IMR-90 (cell line): ENCODE measurements at places on chromosomes 4 and X. TPM values are rescaled to one million over a fixed set of nuclear protein-coding genes. Genes with fewer than 3 reads are reported as not detected.
A peak's percentile ranks its signal among the peaks of the same experiment; 100 is the strongest.

DNA sequence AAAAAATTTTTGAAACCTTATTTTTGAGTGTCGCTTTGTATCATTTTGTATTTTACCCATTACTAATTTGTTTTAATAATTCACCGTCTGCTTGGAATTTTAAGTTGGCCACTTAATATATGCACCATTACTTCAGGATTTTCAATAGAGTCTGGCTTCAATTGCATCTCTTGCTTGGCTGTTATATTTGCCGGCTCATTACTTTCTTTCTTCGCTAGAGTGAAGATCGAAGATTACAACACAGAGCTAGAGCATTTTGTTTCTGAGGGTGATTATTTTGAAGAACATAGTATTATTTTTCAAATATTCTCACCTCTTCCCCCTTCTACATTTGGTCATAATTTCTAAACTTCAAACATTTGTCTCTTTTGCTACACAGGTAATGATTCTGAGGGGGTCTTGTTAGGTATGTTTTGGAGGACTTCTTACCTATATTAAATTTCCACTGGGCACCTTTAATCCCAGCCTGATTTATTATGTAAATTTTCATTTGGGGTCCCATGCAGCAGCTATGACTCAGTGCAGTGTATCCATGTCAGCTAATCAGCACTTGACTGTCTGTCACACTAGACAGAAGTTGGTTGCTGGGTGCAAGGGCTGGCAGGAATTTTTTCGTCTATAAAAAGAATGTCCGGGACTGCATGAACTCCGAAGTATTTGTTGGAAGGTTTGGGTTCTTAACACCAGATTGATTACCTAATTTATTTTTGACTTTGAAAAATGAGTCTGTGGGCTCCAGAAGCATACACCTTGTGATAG is 18.6 kb downstream of the TBC1D1 start:
- H3K36me3 ChIP-seq, result no peaks in the 10 kb centered on the region
- no peak overlapping the region for H3K27ac ChIP-seq
- no peak for DNase-seq
- H3K27me3 ChIP-seq, result peaks cover 20% of the 10 kb centered on the region
- H3K4me3 ChIP-seq, result no peak overlapping the region

- DNase-seq, result peak; percentile 36
- H3K4me1 ChIP-seq, result no peaks in the 10 kb centered on the region; the same call in 1 of the 2 replicates
- no peak overlapping the region for H3K4me3 ChIP-seq
- no peaks in the 10 kb centered on the region for H3K27me3 ChIP-seq
- H3K27ac ChIP-seq, result no peak overlapping the region
These were observed 21.2 kb upstream of the SLC7A11 start for GRCh38 chr4:138263247-138263816.

- peaks cover 12% of the 10 kb centered on the region for H3K4me1 ChIP-seq
- H3K27me3 ChIP-seq, result no peaks in the 10 kb centered on the region
- no peaks in the 10 kb centered on the region for H3K36me3 ChIP-seq
- 0 out of 2 replicates have a peak overlapping the region, but pooled peaks have one; percentile 29 for H3K27ac ChIP-seq
These were observed 67.1 kb downstream of the PGRMC2 start for GRCh38 chr4:128220286-128221235.

- H3K4me1 ChIP-seq, result no peaks in the 10 kb centered on the region
- no peak overlapping the region for H3K4me3 ChIP-seq
- DNase-seq, result no peak
These were observed 28.9 kb downstream of the TIGD2 start for GRCh38 chr4:89140168-89140759.

- H3K27ac ChIP-seq, result no peak overlapping the region
- no peaks in the 10 kb centered on the region for H3K4me1 ChIP-seq
- no peaks in the 10 kb centered on the region; the same call in 1 of the 2 replicates for H3K27me3 ChIP-seq
- peak; percentile 82 for DNase-seq
- no peaks in the 10 kb centered on the region for H3K36me3 ChIP-seq
- H3K4me3 ChIP-seq, result no peak overlapping the region
These were observed 45.4 kb downstream of the ZCCHC13 start for GRCh38 chrX:74349387-74349786.

- no peaks in the 10 kb centered on the region for H3K4me1 ChIP-seq
- no peaks in the 10 kb centered on the region for H3K36me3 ChIP-seq
- no peak overlapping the region for H3K4me3 ChIP-seq
- H3K27me3 ChIP-seq, result no peaks in the 10 kb centered on the region
These were observed 8.5 kb upstream of the ARHGEF38 start for GRCh38 chr4:105543881-105544280.

GRCh38 chrX:72131317-72132294 is at the start of gene RTL5:
Gene RTL5 (minus strand): TSS chrX:72131915.
- H3K4me1 ChIP-seq, result no peaks in the 10 kb centered on the region
- no peaks in the 10 kb centered on the region for H3K36me3 ChIP-seq
- peak; percentile 85 for DNase-seq

GRCh38 chr4:98466868-98467599 is 191.4 kb downstream of the TSPAN5 start:
- no peaks in the 10 kb centered on the region for H3K27me3 ChIP-seq
- H3K36me3 ChIP-seq, result peaks cover 13% of the 10 kb centered on the region
- peak; percentile 57 for DNase-seq

- peaks cover 3% of the 10 kb centered on the region for H3K4me1 ChIP-seq
- no peak for DNase-seq
- no peaks in the 10 kb centered on the region for H3K36me3 ChIP-seq
These were observed 62.7 kb downstream of the TMEM131L start for GRCh38 chr4:153528705-153529485.

DNA sequence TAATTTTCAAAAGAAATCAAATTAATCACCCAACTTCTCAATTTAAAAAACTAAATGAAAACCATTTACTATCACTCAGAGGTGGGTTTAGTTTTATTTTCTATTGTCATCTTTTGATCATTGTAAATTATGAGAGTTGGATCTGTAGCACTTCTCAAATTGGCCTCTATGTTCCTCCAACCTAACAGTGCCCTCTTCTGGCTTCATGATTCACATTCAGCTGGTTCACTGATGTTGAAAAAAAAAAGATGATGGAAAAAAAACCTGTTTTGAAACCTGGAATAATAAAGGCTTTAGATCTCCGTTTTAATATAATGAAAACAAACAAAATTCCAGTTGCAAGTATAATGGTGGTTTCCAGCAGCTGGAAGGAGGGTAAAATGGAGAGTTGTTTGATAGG is 2.4 kb upstream of the NBDY start:
- H3K36me3 ChIP-seq, result no peaks in the 10 kb centered on the region
- H3K4me1 ChIP-seq, result no peaks in the 10 kb centered on the region
- no peaks in the 10 kb centered on the region for H3K27me3 ChIP-seq
- peak; percentile 61 for DNase-seq
- no peak overlapping the region for H3K4me3 ChIP-seq

- no peaks in the 10 kb centered on the region for H3K36me3 ChIP-seq
- H3K4me3 ChIP-seq, result no peak overlapping the region
- H3K27ac ChIP-seq, result no peak overlapping the region
- H3K27me3 ChIP-seq, result no peaks in the 10 kb centered on the region
These were observed 25.9 kb downstream of the LIAS start for GRCh38 chr4:39484582-39485272.

DNA sequence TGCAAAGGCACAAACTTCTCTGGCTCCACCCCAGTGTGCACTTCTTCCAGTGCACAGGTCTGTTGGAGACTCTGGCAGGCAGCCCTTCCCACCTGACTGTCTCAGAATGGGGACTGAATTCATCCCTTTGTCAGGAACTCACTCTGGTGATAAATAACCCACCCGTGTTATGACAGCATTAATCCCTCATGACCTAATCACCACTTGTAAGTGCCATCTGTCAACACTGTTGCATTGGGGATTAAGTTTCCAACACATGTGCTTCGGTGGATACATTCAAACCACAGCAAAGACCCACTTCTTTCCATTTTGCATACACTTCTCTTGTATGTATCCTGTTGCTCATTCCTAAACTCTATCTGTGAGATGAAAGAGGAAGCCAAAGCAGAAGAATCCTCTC is 1002.9 kb upstream of the IGFBP7 start:
- no peaks in the 10 kb centered on the region for H3K4me1 ChIP-seq
- H3K4me3 ChIP-seq, result no peak overlapping the region
- H3K27me3 ChIP-seq, result no peaks in the 10 kb centered on the region
- H3K27ac ChIP-seq, result no peak overlapping the region

- H3K4me3 ChIP-seq, result no peak overlapping the region
- no peaks in the 10 kb centered on the region for H3K27me3 ChIP-seq
- no peak overlapping the region for H3K27ac ChIP-seq
- H3K36me3 ChIP-seq, result no peaks in the 10 kb centered on the region
These were observed 592.0 kb upstream of the GALNTL6 start for GRCh38 chr4:171221181-171221580.

DNA sequence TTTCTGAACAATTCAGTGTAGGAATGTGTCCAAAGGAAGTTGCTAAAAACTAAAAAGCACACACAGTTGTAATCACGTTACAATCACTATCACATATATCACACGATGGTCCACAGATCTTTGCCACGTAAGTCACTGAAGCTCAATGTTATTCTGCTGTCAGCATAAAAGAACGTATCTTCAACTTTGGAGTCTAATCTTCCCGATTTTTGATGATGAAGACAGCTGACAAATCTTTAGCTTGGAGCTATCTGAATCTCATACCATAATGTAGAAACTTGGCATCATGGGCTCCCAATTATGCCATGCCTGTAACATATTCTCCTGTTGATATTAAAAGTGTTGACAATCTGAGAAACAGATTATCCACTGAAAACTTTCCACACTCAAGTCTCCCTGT is 158.4 kb downstream of the UBE2NL start:
- H3K4me3 ChIP-seq, result no peak overlapping the region
- H3K27ac ChIP-seq, result no peak overlapping the region
- H3K36me3 ChIP-seq, result no peaks in the 10 kb centered on the region

GRCh38 chr4:21887481-21887880 is 61.1 kb downstream of the KCNIP4 start:
- H3K4me3 ChIP-seq, result no peak overlapping the region
- H3K36me3 ChIP-seq, result no peaks in the 10 kb centered on the region
- H3K4me1 ChIP-seq, result peaks cover 4% of the 10 kb centered on the region

DNA sequence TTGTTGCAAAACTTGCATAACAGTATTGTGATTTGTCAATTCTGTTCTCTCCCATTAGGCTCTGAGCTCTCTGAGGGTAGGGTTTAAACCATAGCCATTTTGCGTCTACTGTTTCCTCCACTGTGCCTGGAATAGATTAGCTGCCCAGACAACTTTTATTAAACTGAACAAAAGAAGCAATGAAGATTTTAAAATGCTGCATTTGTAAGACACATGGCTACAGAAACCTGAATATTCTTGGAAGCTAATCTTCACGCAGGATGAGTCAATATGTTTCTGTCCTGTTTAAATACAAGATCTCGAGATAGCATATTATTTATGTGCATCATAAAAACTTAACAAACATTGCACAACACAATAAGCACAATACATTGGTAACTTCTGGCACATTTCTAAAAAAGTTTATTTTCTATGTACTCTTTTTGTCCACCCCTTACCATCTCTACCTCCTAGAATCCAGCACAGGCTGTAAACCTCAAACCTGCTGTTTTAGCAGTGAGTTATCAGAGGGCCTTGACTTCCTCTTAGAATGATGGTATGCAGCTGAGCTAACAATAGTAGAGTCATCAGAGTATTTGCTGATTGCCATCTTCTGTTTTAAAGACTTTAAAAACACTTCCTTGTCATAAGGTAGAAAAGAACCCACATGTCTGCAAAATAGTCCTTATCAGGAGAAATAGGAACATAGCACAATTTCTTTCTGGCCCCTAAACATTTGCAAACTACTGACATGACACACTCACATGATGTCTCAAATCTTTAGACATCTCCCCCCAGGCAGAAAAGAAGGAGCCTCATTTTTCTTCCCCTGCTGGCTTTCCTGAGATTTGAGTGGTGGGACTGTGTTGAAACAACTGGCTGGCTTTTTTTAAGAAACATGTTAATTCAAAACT is 10.6 kb upstream of the CCNG2 start:
- H3K4me1 ChIP-seq, result no peaks in the 10 kb centered on the region
- H3K4me3 ChIP-seq, result no peak overlapping the region
- no peak for DNase-seq

- H3K4me1 ChIP-seq, result no peaks in the 10 kb centered on the region
- H3K4me3 ChIP-seq, result no peak overlapping the region
- H3K36me3 ChIP-seq, result no peaks in the 10 kb centered on the region
- no peak for DNase-seq
- no peaks in the 10 kb centered on the region for H3K27me3 ChIP-seq
These were observed 673.2 kb upstream of the MAGEB2 start for GRCh38 chrX:29542152-29542551.

DNA sequence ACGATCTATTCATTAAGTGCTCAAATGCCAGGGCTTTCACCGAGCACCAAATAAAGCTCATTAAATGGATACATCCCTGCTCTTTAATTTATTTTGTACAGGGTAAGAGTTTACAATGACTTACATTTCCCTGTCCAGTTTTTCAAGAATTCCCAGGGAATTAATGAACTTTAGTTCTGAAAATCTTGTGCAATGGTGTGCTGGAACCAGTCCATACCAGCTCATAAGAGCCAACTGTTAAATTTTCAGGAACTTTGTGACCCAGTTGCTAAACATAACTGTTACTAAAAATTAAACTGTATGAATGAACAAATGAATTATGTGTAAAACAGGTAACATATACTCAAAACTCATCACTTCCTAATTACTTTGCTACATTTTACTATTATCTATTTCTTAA is 191.7 kb upstream of the RASGEF1B start:
- no peak for DNase-seq
- no peaks in the 10 kb centered on the region for H3K4me1 ChIP-seq
- H3K27ac ChIP-seq, result no peak overlapping the region
- no peak overlapping the region for H3K4me3 ChIP-seq
- no peaks in the 10 kb centered on the region for H3K36me3 ChIP-seq

DNA sequence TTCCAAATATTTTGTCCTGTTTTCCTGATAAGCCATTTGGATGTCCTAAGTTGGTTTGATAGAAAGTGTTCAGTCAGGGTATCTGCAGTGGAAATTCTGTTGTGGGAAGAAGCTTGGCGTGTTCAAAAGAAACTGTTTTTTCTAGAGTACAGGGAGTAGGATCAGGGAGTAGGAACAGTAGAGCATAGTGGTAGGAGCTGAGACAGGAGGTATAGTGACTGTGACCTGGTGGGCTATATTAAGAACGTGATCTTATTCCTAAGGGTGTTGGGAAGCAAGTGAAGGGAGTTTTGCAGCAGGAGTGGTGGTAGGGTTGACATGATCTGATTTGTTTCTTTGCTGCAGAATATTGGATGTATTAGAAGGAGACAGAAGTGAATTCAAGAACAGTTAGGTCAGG is 348.2 kb downstream of the BMPR1B start:
- H3K4me1 ChIP-seq, result peaks cover 9% of the 10 kb centered on the region; the same call in 1 of the 2 replicates
- DNase-seq, result no peak
- peaks cover 4% of the 10 kb centered on the region for H3K27me3 ChIP-seq
- H3K27ac ChIP-seq, result no peak overlapping the region
- H3K4me3 ChIP-seq, result no peak overlapping the region

GRCh38 chr4:173091958-173092357 is 76.7 kb upstream of the GALNT7 start:
- H3K27me3 ChIP-seq, result no peaks in the 10 kb centered on the region; the same call in none of the 2 replicates
- no peak overlapping the region for H3K27ac ChIP-seq
- no peak overlapping the region for H3K4me3 ChIP-seq
- DNase-seq, result no peak
- no peaks in the 10 kb centered on the region for H3K4me1 ChIP-seq

RIBC1 gene
- 0.36 and 0.83 TPM in 2 replicates for total RNA-seq

PABPC4L gene
- 0.72 and 1.1 TPM in 2 replicates for total RNA-seq

ZNF827 gene
- total RNA-seq, result 6.6 and 6.7 TPM in 2 replicates

PRSS12 gene
- total RNA-seq, result 51.1 and 62.2 TPM in 2 replicates

RGN gene
- total RNA-seq, result under 0.01 and 0.18 TPM in 2 replicates

MAGEC3 gene
- not detected in 2 replicates for total RNA-seq

AFF1 gene
- 7.0 and 10.8 TPM in 2 replicates for total RNA-seq

KLKB1 gene
- under 0.01 TPM in 1 of 2 replicates, not detected in the other for total RNA-seq

PROM1 gene
- not detected in 2 replicates for total RNA-seq

ATOH1 gene
- total RNA-seq, result not detected in 2 replicates

APOOL gene
- 9.7 and 11.1 TPM in 2 replicates for total RNA-seq
